ENCODE measurements at places on chromosomes 11 and 22.

DNA sequence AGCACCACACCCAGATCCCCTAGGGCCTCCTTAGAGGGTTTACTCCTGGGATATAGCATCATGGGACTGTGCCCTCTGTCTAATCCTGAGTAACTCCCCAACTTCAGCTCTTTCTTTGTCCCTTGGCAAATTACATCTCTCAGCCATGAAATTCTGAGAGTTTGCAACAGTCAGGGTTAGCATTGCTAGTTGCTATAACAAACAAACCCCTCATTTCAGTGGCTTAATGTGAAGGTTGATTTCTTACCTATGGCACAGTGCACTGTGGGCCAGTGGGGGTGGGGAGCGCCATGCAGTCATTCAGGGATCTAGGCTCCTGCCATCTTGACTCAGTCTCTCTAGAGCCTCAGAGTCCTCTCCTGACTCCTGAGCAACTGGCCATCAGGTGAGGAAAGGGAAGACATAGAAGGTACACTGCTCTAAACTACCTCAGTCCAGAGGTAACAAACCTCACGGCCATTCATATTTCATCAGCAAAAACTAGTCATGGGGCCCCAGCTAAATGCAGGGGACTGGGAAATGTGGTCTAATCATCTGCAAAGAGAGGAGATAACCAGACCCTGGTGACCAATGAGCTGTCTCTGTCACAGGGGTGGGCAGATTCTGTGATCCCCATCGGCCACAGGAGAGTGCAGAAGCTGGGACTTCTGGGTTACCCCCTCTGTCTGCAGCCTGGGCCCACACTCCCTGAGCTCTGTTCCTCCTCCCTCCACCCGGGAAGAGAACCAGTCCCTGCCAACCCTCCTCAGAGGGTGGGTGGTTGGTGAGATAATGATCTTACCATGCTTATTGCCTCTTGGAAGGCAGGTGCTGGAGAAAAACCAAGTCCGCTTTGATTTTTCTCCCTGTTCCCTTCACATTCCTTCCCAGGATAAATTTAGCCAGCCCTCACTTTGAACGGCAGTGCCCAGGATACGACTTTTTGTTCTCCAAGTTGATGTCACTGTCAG lies 17.5 kb downstream of the PRG3 start:
- no peak for DNase-seq

DNA sequence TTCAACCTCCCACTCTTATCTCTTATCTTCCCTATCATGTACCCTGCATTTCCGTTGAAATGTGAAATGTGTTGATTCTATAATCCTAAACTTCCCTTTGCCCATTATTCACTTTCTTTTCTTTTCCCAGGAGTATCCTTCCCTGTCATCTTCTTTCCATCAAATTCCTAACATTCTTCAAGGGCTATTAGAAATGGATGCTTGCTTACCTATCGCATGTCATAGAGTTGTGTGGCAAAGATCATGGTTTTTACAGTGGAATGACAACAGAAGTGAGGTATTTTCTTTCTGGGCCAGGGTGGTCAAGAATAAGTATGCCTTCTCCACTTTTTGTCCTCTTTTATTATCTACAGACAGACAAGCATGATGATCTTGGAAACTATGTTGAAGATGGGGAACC lies 124.4 kb upstream of the SLC5A12 start:
- no peak for DNase-seq

GRCh38 chr11:19996571-19996970 lies 163.7 kb downstream of the DBX1 start:
- no peak for DNase-seq

- DNase-seq: no peak
Observed at GRCh38 chr22:19664406-19664805, 49.9 kb upstream of the SEPTIN5 start.

- no peak for DNase-seq
Observed at GRCh38 chr22:45830531-45831245, 146.3 kb downstream of the WNT7B start.

DNA sequence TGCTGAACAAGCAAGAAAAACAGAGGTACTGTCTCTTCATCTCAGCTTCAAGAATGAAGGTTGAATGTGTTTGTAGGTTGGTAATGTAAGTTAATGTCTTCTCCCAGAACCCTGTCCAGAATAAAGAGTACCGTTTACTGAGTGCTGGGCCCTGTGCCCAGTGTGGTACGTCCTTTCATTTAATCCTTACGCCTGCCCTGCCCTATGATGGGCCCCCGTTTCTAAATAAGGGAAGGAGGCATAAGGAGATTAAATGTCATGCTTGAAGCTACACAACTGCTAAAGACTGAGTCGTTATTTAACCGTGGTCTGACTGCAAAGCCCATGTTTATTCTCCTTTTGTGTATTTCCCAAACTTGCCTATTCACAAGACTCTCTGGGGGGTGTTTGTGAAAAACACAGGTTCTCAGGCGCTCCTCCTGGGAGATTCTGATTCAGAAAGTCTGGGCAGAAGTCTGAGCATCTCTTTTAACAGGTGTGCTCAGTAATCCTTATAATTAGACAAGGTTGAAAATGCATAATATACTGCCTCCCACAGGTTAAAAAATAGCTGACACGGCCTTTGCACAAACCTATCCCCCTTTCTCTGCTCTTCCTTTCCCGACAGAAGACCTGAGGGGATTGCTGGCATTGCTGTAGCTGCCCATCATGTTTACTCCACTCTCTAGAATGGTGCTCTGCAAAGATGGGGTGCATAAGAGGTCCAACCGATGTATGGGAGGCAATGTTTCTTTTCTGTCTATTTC lies 56.3 kb upstream of the ZBTB44 start:
- no peak for DNase-seq

All from muscle of arm (tissue), 14 donors.